ENCODE measurements at places on chromosomes 4 and X.

- DNase-seq = no peak
Observed at GRCh38 chr4:99945718-99946355, 581 bp downstream of the DNAJB14 start.

DNA sequence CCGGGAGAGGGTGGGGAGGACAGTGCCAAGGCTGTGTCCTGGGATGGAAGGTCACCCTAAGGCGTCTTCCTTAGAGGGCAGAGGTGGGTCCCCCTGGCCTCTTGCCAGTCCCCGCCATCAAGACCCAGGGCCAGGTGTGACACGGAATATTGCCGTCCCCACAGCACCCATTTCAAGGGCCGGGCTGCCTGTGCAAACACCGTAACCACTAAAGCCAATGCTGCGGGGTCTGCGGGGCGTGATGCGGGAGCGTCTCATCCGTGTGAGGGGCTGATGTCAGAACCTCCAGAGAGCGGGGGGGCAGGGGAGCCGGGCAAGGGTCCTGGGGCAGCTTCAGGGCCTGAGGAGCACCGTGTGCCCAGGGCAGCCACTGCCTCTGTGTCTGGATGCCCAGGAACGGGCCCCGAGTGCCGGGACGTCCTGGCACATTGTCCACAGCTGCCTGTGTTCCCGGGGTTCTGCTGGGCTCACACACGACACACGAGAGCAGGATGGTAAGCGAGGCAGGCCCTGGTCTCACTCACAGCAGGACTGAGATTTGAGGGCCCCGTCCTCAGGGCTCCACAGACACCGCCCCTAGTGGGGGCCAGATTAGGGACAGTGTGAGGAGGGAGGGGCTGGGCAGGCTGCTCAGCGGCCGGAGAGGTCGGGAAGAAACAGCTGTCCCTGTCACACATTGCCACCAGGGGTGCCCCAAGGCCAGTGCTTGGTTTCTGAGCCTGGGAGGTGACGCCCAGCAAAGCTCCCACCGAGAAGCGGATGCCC, 29.2 kb downstream of the NKX1-1 start:
- no peak for DNase-seq

DNA sequence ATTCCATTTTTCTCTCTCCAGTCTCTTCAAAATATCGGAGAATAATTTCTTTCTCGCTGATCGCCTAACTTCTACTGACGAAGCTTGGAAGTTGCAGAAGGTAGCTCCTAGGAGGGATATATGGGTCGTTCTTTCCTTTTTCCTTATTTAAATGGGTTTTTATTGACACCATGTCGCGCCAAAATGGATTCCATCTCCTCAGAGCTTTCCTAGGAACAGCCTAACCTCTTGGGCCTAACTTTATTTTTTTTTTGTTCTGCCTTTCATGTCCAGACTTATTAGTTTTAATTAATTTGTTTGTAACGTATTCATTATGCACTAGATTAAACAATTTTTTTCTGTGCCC, 359.4 kb upstream of the ZCCHC13 start:
- DNase-seq = no peak

- DNase-seq = no peak
Observed at GRCh38 chr4:73663576-73663975, 43.3 kb upstream of the RASSF6 start.

GRCh38 chrX:74286950-74287740, 16.8 kb upstream of the ZCCHC13 start:
- no peak for DNase-seq

DNA sequence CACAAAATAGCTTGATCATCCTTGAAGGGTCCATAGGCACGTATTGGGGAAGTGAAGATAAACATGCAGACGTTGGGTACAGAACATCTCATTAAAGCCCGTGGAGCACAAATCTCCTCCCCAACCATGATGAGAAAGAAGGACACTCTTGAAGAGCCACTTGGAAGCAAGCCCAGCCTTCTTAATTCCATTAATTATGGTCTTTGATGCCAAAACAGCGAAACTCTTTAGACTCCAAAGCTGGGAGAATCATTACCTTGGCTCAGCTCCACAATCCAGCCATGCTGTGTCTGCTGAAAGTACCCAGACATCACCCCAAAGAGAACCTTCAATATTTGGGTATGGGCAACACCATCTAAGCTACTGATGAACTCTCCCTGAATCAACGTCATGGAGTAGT, 169.0 kb upstream of the MBNL3 start:
- DNase-seq = no peak

GRCh38 chr4:80538276-80538926, 202.9 kb downstream of the CFAP299 start:
- no peak for DNase-seq

- no peak for DNase-seq
Observed at GRCh38 chrX:119647089-119647488, 40.9 kb upstream of the NKRF start.

DNA sequence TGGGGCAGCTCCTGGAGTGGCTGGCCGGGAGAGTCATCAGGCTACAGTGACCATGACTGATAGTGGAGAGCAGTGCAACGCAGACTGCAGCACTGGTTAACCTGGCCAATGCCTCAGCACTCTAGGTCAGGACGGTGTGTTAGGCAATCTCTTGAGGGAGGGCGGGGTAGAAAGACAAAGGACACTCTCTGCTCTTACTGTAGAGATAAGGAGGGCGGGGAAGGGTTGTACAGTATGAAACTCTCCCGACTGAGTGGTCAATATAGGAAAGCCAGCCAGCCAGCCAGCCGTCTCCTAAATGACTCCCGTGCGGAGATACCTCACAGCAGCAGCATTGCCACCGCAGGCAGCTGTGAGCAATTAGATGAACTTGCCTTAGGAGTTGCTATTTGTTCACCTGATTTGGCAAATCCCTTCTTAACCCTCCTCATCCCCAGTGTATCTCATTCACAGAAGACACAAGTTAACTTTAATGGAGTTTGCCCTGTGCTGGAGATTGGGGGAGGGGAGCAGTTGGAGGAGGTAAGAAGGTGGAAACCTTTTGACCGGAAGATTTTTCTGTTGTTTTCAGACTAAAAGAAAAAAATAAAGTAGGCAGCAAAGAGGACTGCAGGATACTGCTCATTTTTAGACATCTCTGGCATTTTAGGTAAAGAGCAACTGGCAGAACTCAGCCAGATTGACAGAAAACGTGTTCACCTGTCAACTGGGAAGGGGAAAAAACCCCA, 330.5 kb downstream of the HNRNPD start:
- no peak for DNase-seq

DNA sequence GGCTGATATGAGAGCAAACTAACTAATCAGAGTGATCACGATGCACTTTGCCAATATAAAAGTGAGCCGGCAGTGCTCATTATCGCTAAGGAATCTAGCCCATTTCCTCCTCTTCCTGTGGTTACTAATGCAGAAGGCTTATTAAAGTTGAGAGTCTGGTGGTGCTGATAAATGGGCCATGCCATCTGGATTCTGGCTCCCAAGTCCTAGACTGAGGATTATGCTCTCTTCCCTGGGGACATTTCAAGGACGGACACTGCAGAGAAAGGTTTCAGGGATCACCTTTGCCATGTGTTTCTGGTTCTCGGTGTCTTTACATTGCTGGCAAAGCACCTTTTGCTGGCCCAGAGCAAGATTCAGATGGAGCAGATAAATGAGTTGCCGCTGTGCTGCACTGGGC, 85.3 kb downstream of the RTL5 start:
- no peak for DNase-seq

Measured in CD4-positive, alpha-beta T cell treated with Interferon gamma for 1 hour (primary cell).